ENCODE measurements at places on chromosomes 12 and 14.
A peak's percentile ranks its signal among the peaks of the same experiment; 100 is the strongest.

DNA sequence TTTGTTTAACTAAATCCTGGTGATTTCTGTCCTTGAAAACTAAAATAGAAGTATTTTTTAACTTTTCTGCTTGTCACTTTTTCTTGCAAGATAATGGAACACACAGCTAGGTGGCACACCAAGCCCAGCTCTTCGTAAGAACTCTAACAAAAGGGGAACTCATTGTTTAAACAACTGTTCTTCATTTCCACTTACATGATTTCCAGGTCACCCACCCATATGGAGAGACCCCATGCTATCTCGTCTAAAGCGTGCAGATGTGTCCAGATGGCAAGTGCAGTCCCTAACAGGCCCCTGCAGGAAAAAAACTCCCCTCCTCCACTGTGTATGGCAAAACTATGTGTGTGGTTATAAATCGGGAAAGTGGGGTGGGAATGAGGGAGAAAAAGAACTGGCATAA is 43.3 kb upstream of the NT5DC3 start:
- DNase-seq, result no peak

DNA sequence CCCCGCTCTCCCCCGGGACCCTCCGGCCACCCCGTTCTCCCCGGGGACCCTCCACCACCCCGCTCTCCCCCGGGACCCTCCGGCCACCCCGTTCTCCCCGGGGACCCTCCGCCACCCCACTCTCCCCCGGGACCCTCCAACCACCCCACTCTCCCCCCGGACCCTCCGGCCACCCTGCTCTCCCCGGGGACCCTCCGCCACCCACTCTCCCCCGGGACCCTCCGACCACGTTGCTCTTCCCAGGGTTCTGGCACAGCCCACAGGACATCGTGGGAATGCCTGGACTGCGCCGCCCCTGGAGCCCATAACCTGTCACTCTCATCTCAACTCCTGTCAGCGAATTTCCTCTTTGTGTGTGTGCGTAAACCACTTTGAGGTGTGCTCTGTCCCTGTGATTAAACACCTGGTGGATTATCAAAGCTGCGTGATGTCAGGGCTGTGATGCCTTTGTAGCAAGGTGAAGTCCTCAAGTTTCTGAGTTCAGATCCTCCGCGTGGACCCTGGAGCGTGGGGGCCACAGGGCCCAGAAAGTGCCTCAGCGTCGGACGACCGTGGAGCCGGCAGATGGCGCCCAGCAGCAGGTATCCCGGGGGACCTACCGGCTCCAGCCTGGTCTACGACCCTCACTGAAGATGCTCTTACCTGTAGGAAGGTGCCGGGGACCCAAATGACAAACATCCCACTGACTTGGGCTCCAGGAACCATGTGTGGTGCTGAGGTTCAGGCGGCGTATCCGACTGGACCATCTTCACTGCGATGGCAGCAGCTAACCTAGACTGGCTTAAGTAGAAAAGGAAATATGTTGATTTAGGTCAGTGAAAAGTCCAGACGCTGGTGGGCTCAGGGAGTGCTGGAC is 63.2 kb upstream of the GALNT9 start:
- DNase-seq, result no peak

- no peak for DNase-seq
Observed at GRCh38 chr12:75432924-75433323, 42.0 kb downstream of the GLIPR1L2 start.

GRCh38 chr12:26713885-26714383 is 119.1 kb downstream of the ITPR2 start:
- DNase-seq, result no peak

GRCh38 chr12:69266036-69266635 is 26.8 kb downstream of the CPSF6 start:
- DNase-seq, result no peak

DNA sequence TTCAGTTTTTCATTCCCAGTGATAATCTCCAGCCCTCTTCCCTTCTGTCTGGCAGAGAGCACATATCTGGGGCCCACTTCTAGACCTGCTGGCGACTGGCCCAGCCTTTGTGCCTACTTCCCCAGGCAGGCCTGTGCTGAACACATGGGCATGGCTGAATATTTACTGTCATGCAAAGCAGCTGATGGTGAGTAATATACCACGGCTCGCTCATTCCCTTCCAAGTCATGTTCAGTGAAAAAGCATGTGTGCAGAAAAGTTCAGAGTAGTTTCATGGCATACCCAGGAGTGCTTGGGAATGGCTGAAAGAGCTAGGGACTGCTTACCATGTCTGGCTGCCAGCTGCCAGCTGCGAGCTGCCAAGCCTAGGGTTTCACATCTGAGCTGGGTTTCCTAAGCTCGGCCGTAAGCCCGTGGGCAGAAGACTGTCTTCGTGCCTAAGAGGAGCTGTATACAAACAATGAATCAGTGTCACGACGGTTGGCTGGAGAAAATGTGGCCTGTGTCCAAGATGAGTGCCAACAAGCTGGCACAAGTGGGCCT is 179.9 kb upstream of the PELI2 start:
- DNase-seq, result no peak

DNA sequence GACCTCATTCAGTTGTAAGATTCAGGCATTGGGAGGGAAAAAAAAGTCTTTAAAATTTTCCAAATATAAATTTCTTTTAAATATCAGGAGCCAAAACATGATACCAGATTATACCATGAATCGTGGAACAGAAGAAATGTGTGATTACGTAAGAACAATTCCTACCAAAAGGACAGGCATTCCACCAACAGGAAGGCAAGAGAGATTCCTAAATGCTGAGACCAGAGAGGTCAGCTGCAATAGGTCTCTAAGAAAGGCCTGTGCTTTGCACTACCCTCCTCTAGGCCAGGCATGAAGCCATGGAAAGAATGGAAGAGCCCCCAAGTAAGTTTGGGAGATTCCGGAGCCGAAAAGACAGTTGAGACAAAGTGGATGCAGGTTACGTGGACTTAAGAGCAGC is 83.7 kb downstream of the PTGER2 start:
- no peak for DNase-seq

DNA sequence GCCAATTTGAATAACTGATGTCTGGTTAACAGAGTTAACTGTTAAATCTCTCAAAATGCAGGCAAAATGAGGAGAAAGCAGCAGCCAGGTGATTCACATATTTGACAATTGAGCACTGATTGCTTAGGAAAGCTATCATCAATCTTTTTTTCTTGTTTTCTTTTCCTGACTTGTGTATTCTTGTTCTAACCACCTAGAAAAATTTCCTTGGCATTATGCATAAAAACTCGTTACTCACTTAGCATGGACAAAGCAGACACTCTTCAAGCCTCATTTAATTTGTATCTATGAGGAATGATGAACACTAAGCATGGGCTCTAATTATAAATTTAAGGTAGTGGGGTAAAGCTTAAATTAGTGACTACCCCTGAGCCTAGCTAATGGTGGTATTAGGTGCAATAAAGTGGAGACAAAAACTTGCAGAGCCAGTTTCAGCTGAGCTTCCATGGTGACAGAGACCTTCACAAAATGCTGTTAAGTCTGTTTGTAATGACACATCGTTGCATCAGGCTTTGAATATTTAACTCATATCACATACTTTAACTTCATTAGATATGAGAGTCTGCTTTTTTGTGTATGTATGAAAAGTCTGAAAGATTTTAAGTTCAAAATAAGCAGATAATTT is 52.0 kb downstream of the RASSF9 start:
- peak; percentile 22 for DNase-seq

- DNase-seq, result no peak
Observed at GRCh38 chr14:81450100-81450531, 50.0 kb upstream of the STON2 start.

- no peak for DNase-seq
Observed at GRCh38 chr14:24300326-24300980, 803 bp downstream of the NOP9 start.

DNA sequence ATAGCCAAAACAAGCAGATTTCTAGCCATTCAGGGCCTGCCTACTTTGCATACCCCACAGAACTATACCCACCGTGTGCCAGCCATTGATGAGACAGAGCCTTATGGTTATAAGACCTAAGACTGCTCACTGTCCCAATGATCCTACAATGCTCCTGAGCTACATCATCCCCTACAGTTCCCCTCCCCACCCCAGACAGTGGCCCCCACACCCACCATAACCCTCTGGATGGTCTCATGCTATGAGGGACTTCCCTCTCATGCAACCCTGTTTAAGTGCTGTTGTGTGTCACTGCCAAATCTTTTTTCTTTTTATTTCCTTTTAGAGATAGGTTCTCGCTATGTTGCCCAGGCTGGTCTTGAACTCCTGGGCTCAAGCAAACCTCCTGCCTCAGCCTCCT is 75.9 kb downstream of the CHST11 start:
- no peak for DNase-seq

Data from LoVo (cell line).